ENCODE measurements at places on chromosomes 6 and 20. TPM values are rescaled to one million over a fixed set of nuclear protein-coding genes. Genes with fewer than 3 reads are reported as not detected.

The NOTCH4 gene
- 0.83 TPM for total RNA-seq

GRCh38 chr20:44924541-44924940 is 14.7 kb downstream of the PABPC1L start:
- DNase-seq, result no peak

GRCh38 chr6:68059899-68060298 is 575.2 kb upstream of the ADGRB3 start:
- no peak for DNase-seq

DNA sequence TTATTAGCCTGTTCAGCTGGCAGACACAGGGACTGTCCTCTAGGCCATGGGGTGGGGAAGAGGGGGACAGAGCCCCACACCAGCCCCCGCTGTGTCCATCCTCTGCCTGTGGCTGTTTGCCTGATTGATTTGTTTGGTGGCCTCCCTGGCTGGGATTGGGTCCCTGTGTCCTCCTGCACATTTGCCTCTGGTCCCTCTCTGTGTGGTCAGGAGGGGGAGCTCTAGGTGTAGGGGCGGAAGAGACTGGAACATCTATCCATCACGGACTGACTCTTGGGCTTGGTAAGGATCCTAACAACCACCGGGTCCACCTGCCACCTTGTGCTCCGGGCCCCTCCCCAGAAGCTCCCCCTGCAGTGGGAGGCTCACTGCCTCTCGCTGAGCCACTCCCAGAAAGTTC is 38.4 kb upstream of the CCDC167 start:
- no peak for DNase-seq

GRCh38 chr6:145139140-145139850 is 596.0 kb downstream of the EPM2A start:
- no peak for DNase-seq

- DNase-seq, result peak; percentile 87
Observed at GRCh38 chr20:56439771-56440291, 27.8 kb downstream of the CASS4 start.

- DNase-seq, result no peak
Observed at GRCh38 chr6:84768442-84769174, 4.2 kb upstream of the TBX18 start.

DNA sequence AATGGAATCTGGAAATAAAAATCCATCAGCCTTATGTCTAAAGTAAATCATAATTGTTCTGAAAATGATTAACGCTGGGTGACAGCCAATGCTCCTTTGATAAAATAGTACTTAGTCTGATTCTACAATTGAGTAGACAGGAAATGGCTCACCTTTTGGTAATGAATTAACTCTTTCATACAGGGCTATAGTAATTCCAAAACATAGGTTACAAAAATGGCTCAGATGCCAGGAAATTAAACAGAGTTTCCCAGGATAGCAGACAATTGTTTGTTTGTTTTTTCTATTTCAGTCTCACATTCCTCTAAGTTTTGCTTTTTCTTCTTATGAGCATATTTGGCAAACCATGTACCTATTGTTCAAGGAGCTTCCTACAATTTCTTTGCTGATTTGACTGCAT is 257.2 kb upstream of the EPHA7 start:
- no peak for DNase-seq

- DNase-seq, result no peak
Observed at GRCh38 chr6:79065232-79065631, 12.8 kb downstream of the PHIP start.

DNA sequence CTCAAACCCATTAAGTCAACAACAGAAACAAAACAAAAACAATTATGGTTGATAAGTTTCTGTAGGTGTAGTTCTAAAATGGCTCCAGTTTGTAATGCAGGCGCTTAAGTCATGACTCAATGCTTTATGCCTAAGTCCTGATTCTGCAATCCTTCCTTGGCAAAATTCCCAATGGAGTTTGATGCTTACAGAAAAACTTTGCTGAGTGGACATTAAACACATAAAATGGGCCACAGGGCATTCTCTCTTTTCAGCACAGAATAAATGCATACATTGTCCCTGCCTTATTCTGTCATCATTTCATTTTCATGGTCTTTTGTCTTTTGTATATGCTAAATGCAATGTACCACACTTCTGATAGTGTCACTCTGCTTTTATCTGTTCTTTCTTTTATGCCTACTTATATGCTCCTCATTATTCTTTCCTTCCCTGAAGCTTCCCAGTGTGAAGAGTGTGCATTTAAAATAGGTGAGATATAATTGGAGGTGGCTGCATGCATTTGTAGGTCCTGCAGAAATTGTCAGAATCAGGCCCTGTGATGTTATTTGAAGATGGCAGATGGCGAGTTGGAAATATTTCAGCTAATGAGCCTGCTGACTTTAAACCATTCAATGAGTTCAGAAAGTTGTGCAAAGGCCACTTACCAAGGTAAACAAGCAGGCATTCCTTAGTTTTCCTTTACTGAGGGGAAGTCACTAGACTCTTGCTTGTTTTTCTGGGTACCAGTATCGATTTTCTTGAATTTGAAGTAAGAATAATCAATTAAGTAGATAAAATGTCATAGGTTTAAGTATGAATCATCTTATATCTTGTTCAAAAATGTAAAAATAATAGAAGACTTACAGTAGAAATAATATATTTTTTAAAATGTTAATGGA is 313.1 kb downstream of the TRDN start:
- DNase-seq, result no peak

GRCh38 chr6:116685437-116685993 is 4.5 kb downstream of the KPNA5 start:
- DNase-seq, result no peak

GRCh38 chr6:54586251-54586650 is 260.3 kb upstream of the FAM83B start:
- no peak for DNase-seq

The ETV7 gene
- 0.24 TPM for total RNA-seq

Data from osteocyte (in vitro differentiated cells).